ENCODE measurements at places on chromosomes 16 and 17.

DNA sequence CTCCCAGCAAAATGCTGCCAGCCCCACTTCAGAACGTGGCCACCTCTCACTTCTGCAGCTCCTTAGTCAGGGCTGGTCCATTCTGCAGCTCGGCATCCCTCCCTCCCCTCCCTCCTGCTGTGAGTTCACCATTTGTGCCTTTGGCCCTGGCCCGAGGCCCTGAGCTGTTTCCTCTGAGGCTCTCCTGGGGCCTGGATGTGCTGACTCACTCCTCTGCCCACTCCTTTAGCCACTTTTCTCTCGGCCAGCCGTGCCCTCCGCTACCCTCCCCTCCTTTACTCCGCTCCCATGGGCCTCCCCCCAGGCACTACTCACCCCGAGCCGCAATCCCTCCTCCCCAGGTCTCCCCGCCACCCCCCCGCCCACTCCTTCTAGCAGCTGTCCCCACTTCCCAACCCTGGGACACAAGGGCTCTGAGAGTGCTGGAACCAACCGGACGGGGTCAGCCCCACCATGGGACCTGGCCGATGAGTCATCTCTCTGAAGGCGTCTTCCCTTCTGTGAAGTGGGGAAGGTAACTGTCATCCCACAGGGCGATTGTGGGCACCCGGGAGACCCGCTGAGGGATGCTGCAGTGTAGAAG lies 11.5 kb downstream of the KCNG4 start:
- DNase-seq, result peak; percentile 40

DNA sequence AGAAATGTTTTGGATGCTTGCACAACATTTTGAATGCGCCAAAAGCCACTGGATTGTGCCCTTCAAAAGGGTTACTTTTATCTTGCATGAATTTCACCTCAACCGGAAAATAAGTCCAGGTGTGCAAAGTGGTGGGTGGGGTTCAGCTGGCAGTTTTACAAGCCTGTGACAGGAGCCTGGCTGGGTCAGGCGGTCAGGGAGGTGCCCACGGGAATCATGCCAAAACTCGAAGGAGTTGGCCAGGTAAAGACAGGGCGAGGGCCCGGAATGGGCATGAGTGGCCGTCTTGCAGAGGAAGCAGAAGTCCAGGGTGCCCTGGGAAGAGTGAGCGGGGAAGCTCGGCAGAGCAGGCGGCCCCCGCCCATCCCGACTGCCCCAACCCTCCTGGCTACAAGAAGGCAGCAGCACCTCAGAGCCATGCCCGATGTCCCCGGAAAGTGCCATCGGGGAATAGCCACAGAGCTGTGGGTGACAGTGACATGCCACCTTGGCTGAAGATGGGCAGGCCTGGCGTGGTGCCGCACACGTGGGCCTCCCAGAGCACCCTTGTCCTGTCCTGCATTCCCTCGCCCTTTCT lies 19.1 kb upstream of the CACNG1 start:
- DNase-seq, result no peak

GRCh38 chr17:38550661-38551060 lies 55.1 kb downstream of the SRCIN1 start:
- no peak for DNase-seq

DNA sequence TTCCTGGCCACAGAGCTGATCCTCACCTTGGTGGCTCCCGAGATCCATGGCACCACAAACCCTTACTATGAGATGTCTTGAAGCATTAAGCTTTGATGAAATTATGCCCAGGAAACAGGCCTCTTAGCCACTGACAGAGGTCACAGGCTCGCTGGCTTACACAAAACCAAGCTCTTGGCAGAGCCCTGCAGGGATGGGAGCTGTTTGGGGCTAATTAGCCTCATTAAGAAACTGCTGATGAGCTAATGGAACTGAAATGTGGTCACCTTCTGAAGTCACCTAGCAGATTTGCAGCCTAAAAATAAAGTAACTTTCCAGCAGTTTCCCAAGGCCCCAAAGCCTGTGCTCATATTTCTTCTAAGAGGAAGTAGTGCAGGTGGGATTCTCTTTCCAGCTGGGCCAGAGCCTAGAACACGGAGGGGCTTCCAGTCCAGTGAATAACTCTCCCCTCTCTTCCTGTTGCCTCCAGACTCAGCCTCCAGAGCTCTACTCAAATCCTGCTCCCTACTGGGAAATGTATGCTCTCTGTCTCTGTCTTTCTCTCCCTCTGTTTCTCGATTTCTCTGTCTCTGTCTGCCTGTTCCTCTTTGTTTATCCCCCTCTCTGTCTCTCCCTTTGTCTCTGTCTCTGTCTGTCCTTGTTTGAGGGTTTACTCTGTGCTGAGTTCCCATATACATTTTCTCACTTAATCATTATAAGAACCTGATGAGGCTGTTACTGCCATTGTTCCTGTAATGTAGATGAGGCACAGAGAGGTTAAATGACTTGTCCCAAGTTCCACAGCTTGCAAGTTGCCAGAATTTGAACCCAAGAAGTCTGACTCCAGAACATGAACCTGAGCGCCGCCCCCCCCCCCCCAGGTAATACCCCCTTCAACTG lies 338.9 kb downstream of the CA10 start:
- no peak for DNase-seq
